Body of pancreas (tissue), 4 donors: ENCODE measurements at places on chromosomes 2 and 18. TPM values are rescaled to one million over a fixed set of nuclear protein-coding genes. Genes with fewer than 3 reads are reported as not detected.

Gene KCNJ3
- 0.78 TPM for total RNA-seq

DNA sequence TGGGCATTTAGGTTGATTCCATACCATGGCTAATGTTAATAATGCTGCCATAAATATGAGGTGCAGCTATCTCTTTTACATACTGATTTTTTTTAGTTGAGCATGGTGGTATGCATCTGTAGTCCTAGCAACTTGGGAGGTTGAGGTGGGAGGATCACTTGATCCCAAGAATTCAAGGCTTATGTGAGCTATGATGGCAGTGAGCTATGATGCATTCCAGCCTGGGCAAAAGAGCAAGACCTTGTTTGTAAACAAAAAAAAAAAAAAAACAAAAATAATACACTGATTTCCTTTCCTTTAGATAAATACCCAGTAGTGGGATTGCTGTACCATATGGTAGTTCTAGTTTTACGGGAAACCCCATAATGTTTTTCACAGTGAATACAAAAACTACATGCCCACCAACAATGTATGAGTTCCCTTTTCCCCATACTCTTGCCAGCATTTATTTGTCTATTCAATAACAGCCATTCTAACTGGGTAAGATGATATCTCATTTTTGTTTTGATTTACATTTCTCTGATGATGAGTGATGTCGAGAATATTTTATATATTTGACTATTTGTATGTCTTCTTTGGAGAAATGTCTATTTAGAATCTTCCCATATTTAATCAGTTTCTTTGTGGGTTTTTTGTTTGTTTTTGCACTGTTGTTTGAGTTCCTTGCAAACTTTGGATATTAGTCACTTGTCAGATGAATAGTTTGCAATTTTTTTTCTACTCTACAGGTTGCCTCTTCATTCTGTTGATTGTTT, 281.0 kb upstream of the KYNU start:
- DNase-seq, result no peak

Gene EMILIN2
- total RNA-seq, result 3.1 TPM

DNA sequence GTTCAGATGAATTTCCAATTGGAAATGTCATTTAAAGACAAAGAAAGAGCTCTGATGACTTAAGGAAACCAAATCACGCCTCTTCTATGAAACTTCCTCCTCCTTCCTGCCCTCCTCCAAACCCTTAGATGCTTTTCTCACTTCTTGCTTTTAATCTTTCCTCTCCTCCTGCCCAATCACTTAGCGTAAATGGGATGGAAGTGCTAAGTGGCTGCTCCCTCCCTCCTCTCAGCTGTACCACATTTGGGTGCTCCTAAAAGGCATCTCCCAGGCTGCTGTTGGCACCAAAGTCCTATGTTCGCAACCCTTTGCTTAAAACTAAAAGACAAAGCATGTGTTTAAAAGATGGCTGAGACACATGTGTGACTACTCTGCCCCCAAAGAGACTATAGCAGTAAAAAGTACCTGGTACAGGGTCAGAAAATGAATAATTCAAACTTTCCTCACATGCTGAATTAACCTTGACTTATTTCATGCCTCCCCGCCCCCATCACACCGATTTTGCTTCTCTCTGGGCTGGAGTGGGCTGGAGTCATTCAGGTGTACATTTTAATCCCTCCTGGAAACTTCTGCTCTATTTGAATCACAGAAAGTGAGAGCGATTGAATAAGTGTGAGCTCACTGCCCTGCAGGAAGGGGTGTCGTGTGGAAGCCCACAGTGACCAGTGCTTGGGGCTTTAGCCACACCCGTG, 59.2 kb upstream of the KLF7 start:
- no peak for DNase-seq

Gene ASPRV1
- total RNA-seq, result not detected

DNA sequence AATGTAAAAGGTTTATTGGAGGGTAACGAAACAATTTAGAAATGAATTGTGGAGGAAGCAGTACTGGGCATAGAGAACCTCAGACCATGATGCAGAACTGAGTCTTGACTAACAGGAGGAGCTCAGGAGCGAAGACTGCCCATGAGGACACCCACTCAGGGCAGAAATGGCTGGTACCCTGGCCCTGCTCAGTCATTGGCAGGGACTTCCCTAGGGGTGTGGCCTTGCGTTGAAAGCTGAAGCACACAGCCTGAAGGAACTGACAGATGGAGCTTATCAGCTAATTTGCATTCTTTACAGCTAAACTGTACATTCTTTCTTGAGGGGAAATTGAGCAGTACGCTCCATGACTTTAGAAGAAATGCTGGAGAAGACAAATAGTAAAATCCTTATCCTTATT, 57.1 kb downstream of the PDK1 start:
- DNase-seq, result no peak

Gene CCDC141
- total RNA-seq, result 19.4 TPM

Gene HOXD9
- 0.33 TPM for total RNA-seq

DNA sequence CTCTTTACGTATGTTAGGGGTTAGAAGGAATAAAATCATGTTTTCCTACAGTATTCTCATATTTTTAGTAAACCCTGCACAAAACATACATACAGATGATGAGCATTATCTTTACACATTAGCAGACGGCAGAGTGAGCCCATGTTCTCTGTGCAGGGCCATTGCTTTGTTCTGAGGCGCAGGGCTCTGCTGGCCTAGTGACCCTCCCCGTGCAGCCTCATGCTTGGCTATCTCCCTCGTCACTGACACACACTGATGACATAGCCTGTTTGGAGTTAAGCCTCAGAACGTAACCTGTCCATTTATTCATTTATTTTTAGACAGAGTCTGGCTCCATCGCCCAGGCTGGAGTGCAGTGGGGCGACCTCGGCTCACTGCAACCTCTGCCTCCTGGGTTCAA, 115.9 kb upstream of the FOSL2 start:
- no peak for DNase-seq

DNA sequence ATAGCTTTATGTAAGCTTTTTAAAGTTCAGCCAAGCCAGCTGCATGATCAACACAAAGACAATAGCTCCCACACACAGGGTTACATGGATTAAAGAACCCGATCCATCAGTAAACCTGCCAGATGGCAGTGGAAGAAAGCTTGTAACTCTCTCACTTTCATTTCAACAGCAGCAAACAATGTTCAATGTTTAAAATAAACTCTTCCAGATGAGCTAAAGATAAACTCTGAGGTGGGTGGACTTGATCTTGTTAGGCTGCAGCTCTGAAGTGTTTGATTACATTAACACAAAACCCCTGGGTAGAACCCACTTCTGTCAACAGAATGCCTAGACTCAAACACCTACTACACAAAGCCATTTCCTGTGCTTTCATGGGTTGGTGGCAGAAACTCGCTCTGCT, 13.9 kb downstream of the RDH14 start:
- no peak for DNase-seq

GRCh38 chr2:88209521-88210131, 39.5 kb downstream of the THNSL2 start:
- no peak for DNase-seq

DNA sequence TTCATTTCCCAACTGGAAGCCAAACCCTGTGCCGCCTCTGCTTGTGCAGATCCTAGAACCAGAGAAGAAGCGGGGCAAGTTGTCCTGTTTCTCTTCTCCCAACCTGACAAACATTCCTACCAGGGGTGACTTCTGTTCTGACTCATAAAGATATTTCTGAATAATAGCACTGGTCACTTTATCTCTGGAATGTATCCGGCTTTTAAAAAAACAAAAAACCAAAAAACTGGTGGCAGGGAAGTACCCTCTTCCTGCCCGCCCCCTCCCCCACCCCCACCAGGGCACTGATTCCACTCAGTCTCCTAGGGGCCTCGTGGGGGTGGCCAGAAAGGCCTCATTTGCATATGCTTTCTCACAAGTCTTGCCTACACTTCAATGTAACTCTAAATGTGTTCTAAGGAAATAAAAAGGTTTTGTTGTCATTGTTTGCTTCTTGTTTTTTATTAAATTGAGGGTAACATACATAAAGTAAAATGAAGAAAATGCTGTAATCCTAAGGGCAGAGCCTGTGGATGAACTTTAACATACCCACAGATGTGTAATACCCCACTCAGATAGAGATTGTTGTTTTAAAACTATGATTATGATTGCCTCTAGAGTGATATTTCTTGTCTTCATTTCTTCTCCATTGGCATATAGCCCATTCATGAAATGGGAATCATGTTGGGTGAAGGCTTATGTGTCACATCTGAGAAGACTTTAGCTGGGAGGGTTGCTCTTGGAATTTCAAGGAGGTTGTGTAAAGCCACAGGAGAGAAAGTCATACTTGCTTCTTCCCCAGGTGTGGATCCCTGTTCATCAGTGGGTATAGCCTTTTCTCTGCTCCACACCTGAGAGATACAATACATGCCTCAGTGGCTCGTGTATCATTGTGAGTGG, 5.3 kb upstream of the FOSL2 start:
- DNase-seq, result no peak

GRCh38 chr18:59795882-59796281, 98.7 kb upstream of the CCBE1 start:
- no peak for DNase-seq

GRCh38 chr2:77017355-77017745, 504.8 kb downstream of the LRRTM4 start:
- DNase-seq, result no peak

Gene ZNF396
- total RNA-seq, result 3.9 TPM

GRCh38 chr2:66575625-66576310, 140.8 kb downstream of the MEIS1 start:
- DNase-seq, result peak; percentile 57

DNA sequence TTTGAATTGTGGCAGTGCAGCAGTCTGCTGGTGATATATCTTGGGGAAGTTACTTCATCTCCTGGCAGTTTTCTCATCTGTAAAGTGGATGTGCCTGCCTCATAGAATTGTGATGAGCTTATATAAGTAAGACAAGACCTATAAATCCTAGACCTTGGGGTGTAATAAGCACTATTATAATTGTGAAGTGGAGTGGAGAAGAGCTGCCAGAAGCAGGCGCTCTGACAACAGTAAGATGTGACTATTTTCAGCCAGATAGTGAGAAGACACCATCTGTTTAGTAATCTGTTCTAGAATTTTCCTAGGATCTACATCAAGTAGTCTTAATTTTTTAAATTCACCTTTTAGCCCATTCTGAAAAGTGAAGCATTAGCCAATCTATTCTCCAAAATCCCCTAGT, 85.6 kb upstream of the TSPYL6 start:
- no peak for DNase-seq

DNA sequence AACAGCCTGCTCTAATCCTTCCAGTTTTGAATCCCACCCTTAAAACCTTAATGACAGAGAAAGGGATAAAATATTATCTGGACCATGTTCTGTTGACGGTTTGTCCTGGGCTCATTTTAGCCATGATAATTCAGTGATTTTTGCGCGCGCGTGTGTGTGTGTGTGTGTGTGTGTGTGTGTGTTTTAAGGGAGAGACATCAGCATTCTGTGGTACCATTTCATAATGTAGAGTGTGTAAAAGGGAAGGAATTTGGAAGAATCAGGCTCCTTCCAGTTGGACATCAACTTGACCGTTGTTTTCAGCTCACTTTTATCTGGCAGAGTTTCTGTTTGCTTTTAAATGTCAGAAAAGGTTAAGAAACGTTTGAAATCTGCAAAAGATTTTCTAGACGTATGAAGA, 535.5 kb downstream of the TNS1 start:
- no peak for DNase-seq

Gene NT5C1B
- not detected for total RNA-seq

Gene SH3RF3
- 1.3 TPM for total RNA-seq

Gene FABP1
- not detected for total RNA-seq

Gene KLHL29
- total RNA-seq, result 4.0 TPM

Gene NEUROD1
- total RNA-seq, result 2.6 TPM

- no peak for DNase-seq
These were observed 75.2 kb downstream of the SOWAHC start for GRCh38 chr2:109689182-109689930.

GRCh38 chr2:237253046-237253702, 160.8 kb downstream of the COL6A3 start:
- no peak for DNase-seq

Gene APOB
- 0.66 TPM for total RNA-seq

DNA sequence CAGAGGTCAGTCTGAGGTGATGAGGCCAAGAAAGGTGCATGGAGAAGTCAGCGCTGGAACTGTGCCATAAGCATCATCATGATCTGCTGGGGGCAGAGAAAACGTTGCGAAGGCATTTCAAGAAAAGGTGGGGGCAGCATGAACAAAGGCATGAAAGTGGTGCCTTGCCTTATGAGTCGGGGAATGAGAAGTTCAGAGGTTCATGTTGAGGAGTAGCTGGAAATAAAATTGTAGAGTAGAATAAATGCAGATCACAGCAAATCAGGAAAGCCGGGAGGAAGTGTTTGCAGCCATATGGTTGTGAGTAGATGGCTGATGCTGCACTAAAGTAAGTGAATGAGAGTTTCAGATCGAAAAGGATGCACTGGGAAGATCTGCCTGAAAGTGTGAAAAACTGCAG, 72.1 kb upstream of the ARL5A start:
- no peak for DNase-seq

Gene ASXL3
- 1.3 TPM for total RNA-seq

- no peak for DNase-seq
These were observed 368.1 kb upstream of the HNRNPA3 start for GRCh38 chr2:176844461-176844860.

DNA sequence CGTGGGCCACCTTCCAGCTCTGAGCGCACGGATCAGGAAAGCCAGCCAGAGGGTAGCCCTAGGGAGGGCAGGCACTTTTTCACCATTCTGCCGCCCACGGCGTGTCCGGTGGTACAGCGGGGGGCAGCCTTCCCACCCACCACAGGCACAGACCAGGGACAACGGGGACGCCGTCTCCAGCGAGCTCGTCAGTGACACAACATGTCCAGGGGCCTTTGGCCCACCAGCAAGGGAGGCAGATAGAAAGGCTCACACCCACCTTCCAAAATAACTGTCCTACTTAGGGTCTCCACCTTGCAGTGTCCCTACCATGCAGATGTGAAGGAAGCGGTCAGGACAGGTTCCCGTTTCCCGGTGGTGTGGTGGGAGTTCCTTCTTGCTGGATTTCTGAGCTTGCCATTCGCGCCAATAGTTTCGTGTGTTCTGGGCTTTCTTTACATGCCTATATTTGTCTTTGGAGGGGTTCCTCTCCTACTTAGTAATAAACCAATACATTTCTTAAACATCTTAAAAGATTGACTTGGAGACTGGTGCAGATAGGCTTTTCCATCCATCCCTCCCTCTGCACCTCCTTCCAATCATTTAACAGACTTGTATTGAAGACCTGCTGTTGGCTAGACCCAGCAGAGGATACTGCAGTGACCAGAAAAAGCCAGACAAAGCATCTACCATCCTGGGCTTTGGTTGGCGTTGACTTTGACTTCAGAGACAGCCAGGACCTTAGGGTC, 872 bp downstream of the ASB1 start:
- no peak for DNase-seq

Gene SLC5A7
- not detected for total RNA-seq

- DNase-seq, result no peak
These were observed 129.3 kb downstream of the GLI2 start for GRCh38 chr2:120864981-120865380.

Gene STK25
- 129 TPM for total RNA-seq

- DNase-seq, result no peak
These were observed 130.4 kb downstream of the RNF144A start for GRCh38 chr2:7047661-7048060.

GRCh38 chr2:173763641-173764040, 201.5 kb downstream of the SP3 start:
- DNase-seq, result no peak

GRCh38 chr2:170885130-170885791, 43.8 kb upstream of the GORASP2 start:
- DNase-seq, result no peak
